NCI-H2081 (cell line): ENCODE measurements at places on chromosomes 7 and 10.
A peak's percentile ranks its signal among the peaks of the same experiment; 100 is the strongest.

GRCh38 chr10:62772186-62772974 is 32.1 kb upstream of the ADO start:
- no peak for DNase-seq

- no peak for DNase-seq
Measured at GRCh38 chr10:48507933-48508790, 96.7 kb downstream of the ARHGAP22 start.

DNA sequence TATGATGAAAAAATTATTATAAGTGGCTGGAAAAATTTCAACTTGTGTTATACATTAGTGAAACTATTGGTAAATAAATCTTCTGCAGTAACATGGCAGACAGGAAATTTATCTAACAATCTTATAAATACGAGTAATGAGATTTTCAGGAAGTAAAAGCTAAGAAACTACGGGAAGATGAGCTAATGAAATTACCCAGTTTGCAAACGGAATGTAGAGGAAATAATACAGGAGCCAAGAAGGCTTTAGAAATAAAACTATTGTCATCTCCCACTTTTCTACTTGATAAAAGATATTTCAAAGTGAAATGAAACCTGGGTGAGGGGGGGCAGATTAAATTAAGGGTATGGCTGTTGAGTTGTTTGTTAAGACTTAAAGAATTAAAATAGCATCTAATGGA is 332.5 kb upstream of the SORCS1 start:
- DNase-seq: no peak

DNA sequence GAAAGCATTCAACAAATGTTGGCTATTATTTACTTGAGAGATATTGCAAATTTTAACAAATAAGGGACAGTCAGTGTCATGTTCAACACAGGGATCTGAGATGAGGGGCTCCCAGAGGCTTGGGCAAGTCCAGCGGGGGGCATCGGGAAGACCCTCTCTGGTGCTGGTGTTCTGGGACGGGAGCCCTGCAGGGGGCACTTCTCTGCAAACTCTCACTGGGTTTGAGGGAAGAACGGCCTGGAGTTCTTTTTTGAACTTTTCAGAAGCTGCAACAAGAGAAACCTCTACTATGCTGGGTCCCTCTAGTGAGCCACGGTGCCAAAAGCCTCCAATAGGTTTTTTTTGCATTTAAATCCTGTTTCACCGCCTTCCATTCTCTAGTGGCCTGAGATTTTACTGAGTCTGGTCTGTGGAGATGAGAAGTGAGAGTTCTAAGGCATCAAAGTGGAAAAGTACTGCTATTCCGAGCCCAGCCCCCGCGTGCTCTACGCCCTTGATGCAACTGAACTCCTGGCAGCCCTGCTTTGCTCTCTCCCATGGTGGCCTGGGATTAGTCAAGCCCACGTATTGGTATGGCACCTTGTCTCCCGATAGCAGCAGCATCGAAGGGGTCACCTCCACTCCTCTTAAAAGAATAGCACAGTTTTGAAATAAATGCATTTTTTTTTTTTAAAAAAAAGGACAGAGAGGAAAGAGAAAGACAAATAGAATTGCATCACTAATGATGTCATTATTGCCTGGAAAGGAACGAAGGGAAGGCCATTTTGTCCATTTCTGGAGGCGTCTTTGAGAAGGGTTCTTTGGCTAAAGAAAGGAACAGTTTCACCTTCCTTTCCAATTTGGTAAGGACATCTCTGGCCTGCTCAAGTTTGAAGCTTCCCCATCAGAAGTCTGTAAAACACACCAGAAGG is 43.5 kb downstream of the CLEC2L start:
- no peak for DNase-seq

DNA sequence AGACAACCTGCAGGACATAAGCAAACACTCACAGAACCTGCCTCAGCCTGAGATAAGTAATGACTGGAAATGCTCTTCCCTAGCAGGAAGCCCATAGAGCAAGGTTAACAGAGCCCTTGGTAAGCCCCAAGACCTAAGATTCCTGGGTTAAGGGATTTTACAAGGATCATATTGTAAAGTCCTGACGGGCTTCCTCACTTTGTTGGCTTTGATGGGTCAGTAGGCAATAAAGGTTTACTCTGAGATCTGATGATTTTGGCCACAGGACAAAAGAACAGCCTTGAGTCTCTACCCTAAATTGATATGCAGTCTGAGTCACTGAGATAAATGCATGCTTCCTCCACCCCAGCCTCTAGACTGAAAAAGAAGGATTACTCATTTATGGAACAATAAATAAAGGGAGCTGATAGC is 270.8 kb downstream of the HTR7 start:
- DNase-seq: no peak

DNA sequence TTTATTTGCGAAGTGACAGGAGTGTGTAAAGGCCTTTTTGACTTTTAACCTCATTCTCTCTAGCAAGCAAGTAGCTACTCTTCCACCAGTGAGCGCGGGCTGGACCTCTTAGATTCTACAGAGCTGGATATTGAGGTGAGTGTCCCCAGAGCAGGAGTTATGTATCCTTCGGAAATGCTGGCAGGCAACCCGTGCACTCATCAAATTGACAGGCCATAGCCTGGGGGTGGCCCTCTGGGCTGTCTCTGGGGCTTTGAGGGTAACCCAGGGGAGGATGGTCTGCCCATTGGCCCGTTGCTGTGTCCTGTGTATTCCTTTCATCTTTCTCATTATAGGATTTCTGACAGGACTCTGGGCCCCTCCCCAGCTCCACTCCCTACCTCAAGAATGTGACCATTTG is 6.1 kb upstream of the PVRIG start:
- DNase-seq: no peak

- DNase-seq: no peak
Measured at GRCh38 chr10:21943633-21944265, 59.8 kb downstream of the DNAJC1 start.

DNA sequence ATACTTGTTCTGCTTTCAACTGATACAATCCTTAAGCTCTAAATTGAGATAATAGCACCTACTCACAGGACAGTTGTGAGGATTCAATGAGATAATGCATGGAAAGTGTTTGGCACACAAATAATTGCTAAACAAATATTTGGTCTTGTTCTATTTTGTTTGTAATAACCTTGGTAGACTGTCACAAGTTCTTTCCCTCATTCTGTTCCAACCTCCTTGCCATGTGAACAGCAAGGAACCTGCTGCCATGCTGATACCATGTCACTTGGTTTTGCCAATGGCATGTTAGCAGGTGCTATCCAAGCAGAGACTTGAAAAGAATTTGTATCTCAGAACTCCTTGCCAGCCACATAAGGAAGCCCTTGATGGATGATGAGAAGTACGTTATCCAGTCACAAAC is 24.8 kb upstream of the TECTB start:
- peak; percentile 0 for DNase-seq

- DNase-seq: no peak
Measured at GRCh38 chr10:124279882-124280281, 138.8 kb downstream of the OAT start.

DNA sequence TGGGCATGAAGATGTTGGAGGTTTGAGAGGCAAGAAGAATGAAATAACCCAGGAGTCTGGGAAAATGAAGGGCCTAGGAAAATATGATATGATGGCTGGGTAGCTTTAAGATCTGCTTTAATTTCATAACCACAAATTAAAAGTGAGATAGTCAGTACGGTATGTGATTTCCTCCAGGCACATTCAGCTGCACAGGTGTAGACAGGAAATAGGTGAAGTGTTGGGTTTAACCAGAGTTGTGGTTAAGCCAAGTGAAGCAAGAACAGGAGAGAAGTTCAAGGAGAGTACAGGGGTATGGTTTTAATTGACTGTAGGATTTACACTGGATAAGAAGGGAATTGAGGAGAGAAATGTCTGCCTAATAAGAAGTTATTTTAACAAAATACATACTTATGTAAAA is 2.6 kb downstream of the PNLIPRP3 start:
- DNase-seq: no peak

GRCh38 chr7:82230811-82231581 is 212.6 kb downstream of the CACNA2D1 start:
- DNase-seq: peak; percentile 55

DNA sequence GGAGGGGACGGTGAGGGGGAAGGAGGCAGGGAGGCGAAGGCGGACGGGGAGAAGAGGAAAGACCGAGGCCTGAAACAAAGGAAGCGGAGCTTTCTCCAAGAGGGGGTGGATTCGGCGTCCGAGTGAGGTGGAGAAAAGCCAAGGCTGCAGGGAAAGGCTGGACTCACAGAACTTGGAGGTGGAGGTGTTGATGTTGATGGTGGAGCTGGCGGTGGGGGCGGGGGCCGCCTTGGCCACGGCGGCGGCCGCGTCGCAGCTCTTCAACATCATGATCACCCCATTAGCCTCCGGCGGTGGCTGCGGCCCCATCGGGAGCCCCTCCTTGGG is 578 bp downstream of the CACUL1 start:
- DNase-seq: peak; percentile 31

DNA sequence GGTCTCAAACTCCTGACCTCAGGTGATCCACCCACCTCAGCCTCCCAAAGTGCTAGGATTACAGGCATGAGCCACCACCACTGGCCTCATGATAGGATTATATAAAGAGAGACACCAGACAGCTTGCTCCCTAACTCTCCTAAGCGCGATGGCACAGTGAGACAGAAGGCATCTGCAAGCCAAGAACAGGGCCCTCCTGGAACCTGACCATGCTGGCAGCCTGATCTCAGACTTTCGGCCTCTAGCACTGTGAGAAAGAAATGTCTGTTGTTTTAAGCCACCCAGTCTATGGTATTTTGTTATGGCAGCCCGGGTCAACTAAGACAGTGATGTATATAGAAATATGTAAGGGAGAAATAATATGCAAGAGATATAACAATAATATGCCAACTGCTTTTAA is 51.2 kb downstream of the SRPK2 start:
- DNase-seq: no peak

DNA sequence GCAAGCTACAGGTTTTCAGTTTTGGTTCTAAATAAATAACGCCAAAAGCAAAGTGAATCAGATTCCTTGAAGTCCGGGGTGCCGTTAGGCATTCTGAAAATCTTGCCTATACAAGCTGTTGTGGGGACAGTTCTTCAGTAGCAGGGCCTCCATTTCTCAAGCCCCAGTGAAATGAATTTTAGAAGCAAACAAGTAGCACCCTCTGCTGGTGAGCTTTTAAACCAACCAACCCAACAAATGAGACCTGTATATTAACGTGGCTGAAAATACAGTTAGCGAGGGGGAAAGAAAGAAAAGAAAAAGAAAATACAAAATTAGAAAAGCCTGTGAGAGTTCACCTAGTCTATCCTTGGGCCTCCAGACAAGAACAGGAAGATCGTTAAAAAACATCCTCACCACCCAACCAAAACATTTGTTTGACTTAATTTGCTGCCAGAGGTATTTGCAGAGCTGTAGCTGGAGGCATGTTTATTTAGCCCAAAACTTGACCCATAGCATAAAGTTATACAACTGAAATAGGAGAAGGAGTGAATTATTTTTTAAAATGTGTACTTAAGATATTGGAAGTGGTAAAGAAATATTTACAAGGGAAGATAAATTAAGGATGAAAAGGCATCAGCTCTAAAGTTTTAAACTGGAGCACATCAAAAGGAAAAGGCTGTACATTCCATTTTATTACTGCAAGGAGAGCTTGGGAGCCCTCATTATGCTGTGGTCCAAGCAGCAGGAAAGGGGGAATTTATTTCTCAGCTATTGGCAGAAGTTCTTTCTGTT is 98.9 kb downstream of the DYNC1I1 start:
- DNase-seq: peak; percentile 80

DNA sequence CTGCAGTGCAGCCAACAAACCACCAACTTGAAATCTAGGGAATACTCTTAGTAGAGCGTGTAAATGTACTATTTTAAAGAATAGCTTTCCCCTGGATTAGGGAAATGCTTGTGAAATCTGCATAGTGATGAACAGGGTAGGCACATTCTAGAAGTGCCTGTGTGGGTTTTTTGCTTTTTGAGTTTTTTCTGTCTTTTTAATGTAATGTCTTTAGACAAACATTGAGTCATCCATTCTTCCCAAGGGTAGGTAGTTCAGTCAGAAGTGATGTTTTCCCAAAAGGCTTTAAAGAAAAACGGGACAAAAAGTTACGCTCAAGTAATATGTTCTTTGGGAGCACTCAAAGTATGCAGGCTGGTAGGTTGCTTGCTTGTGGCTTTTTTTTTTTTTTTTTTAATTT is 130.0 kb downstream of the AUTS2 start:
- DNase-seq: no peak

GRCh38 chr7:155228459-155228845 is 69.2 kb upstream of the INSIG1 start:
- DNase-seq: no peak

DNA sequence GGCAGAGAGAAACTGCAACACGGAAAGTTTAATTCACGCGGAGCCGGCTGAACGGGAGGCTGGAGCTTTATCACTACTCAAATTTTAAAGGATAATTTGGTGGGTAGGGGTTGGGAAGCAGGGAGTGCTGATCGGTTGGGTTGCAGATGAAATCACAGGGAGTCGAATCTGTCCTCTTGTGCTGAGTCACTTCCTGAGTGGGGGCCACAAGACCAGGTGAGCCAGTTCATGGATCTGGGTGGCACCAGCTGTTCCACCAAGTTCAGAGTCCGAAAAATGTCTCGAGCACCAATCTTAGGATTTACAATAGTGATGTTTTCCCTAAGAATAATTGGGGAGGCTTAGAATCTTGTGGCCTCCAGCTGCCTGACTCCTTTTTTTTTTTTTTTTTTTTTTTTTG is 3.6 kb upstream of the PRAP1 start:
- no peak for DNase-seq

- DNase-seq: no peak
Measured at GRCh38 chr10:8172604-8173003, 118.1 kb downstream of the GATA3 start.

DNA sequence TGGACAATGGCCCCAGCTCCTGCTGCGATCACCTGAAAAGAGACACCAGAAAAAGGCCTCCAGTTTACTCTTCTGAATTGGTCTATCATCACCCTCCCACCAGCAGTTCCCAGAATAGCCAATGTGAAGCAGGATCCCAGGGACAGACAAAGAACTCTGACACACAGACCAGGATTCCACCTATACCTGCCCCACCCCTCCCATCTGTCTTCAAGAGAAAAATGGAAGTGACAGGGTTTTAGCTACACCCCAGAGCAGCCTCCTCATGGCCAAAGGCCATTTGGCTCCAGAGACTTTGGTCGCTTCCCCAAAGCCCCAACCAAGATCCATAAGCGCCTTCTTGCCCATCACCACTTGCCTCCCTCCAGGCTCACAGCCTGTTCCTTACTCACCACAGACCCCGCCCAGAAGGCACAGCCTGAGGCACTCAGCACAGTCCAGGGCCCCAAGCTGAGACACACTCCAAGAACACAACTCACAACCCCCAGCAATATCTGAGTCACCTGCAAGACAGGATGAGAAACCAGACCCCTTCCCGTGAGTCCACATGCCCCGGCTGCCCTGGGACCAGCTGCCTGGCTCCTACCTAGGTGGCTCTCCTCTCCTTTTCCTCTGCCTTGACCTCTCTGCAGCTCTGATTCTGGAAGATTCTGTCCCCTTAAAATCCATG is 6.5 kb downstream of the TMEM176B start:
- no peak for DNase-seq

GRCh38 chr7:121373177-121373576 is 22.9 kb downstream of the FAM3C start:
- no peak for DNase-seq

DNA sequence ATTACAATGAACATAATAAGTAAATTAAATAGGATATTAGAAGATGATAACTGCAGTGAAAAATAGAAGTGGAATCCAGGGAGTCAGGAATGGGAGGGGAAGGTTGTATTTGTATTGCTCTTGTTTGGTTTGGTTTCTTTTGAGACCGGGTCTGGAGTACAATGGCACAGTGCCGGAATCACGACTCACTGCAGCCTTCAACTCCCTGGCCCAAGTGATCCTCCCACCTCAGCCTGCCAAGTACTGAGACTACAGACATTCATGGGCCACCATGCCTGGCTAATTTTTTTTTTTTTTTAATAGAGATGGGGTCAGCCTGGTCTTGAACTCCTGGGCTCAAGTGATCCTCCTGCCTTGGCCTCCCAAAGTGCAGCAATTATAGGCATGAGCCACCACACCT is 59.9 kb upstream of the LRRC4 start:
- no peak for DNase-seq
